ENCODE measurements at places on chromosomes 3 and 15.
A peak's percentile ranks its signal among the peaks of the same experiment; 100 is the strongest.

DNA sequence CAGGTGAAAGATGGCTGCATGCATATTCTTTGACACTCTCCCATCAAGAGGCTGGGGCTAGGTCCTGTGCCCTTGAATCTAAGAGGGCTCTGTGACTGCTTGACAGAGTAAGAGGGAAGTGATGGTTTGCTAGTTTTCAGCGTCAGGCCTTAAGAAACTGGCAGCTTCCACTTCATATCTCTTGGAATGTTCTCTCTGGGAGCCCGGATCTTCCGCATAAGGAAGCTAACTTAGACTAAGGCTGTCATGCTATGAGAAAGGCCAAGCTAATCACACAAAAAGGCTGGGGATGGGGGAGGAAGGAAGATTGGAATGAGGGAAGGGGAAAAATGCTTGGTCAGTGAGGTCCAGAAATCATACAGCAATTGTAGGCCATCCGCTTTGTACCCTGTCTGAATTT, 50.0 kb downstream of the MB21D2 start:
- no peak overlapping the region for H3K27ac ChIP-seq
- no peaks in the 10 kb centered on the region for H3K27me3 ChIP-seq
- no peak for DNase-seq
- H3K36me3 ChIP-seq: no peaks in the 10 kb centered on the region

DNA sequence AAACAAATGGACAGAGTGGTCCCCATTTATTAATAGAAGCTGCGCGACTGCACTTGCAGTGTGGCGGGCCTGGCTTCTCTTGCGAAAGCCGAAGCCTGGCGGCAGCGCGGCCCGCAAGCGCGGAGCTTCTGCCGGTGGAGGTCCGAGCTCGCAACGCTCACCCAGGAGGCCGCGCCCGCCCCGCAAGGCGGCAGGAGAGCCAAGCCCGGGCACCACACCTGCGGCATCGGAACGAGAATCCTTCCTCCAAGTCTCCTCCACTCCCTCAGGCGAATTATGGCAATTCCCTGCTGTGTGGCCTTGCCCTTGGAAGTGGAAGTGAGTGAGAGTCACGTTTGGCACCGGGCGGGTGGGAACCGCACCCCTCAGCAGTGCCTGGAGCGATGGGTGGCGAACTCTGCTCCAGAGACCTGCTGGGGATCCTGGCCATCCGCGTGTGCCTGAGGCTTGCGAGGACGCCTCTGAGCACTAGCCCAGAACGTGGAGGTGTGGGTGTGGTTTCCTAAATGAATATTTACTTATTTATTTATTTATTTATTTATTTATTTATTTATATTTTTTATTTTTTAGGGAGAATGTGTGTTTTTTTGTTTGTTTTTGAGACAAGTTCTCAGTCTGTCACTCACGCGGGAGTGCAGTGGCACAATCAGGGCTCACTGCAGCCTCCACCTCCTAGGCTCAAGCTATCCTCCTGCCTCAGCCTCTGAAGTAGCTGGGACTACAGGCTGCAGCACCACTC, 133.7 kb upstream of the UBE2E1 start:
- H3K27ac ChIP-seq: peak overlapping the region; percentile 36
- peak; percentile 45 for DNase-seq
- peaks cover 12% of the 10 kb centered on the region for H3K27me3 ChIP-seq
- peak overlapping the region; percentile 67 for H3K4me3 ChIP-seq

GRCh38 chr15:27514526-27514925, 543.5 kb downstream of the GABRG3 start:
- H3K36me3 ChIP-seq: no peaks in the 10 kb centered on the region
- no peak overlapping the region for H3K27ac ChIP-seq
- no peak overlapping the region for H3K4me3 ChIP-seq
- no peaks in the 10 kb centered on the region for H3K27me3 ChIP-seq
- DNase-seq: no peak
- H3K4me1 ChIP-seq: no peaks in the 10 kb centered on the region

- peaks cover 34% of the 10 kb centered on the region for H3K4me1 ChIP-seq
- no peak overlapping the region for H3K4me3 ChIP-seq
- H3K27me3 ChIP-seq: no peaks in the 10 kb centered on the region
- H3K27ac ChIP-seq: no peak overlapping the region
- DNase-seq: peak; percentile 53
- H3K36me3 ChIP-seq: no peaks in the 10 kb centered on the region
Measured at GRCh38 chr3:130826516-130827182, 67.2 kb upstream of the ATP2C1 start.

- H3K36me3 ChIP-seq: peaks cover 8% of the 10 kb centered on the region
- DNase-seq: no peak
- H3K4me3 ChIP-seq: no peak overlapping the region
- peaks cover 9% of the 10 kb centered on the region for H3K4me1 ChIP-seq
- H3K27ac ChIP-seq: no peak overlapping the region
- H3K27me3 ChIP-seq: no peaks in the 10 kb centered on the region
Measured at GRCh38 chr15:40974879-40975278, 21.6 kb downstream of the CHAC1 start.

- no peaks in the 10 kb centered on the region for H3K4me1 ChIP-seq
- H3K4me3 ChIP-seq: no peak overlapping the region
- no peak overlapping the region for H3K27ac ChIP-seq
- H3K36me3 ChIP-seq: no peaks in the 10 kb centered on the region
- DNase-seq: no peak
Measured at GRCh38 chr15:59825901-59826300, 136.8 kb upstream of the BNIP2 start.

GRCh38 chr15:65083262-65083701, 6.7 kb downstream of the KBTBD13 start:
- DNase-seq: no peak
- no peak overlapping the region for H3K27ac ChIP-seq
- no peaks in the 10 kb centered on the region for H3K36me3 ChIP-seq
- H3K27me3 ChIP-seq: peaks cover 54% of the 10 kb centered on the region
- peaks cover 13% of the 10 kb centered on the region for H3K4me1 ChIP-seq

DNA sequence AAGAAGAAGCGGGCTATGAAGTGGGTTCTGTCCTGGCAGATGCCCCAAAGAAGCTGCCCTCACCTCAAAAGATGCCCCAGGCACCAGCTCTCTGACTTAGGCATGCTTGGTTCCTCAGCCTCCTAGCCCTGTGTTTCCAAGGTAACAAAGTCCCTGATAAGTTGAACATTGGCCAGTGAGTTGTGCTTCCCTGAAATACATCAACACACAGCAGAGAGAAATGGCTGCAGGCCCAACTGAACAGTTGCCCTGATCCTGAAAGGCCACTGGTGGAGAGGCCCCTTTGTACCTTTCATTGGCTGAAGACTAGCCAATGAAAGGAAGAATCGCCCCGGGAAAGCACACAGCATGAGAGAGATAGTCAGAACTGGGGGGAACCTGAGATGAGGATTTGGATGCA, 169.9 kb upstream of the CTNNB1 start:
- no peak for DNase-seq
- no peak overlapping the region for H3K4me3 ChIP-seq
- peaks cover 15% of the 10 kb centered on the region for H3K27me3 ChIP-seq
- H3K27ac ChIP-seq: no peak overlapping the region
- H3K36me3 ChIP-seq: no peaks in the 10 kb centered on the region
- H3K4me1 ChIP-seq: peaks cover 5% of the 10 kb centered on the region

GRCh38 chr15:27932600-27932999, 166.5 kb downstream of the OCA2 start:
- no peak overlapping the region for H3K4me3 ChIP-seq
- H3K27ac ChIP-seq: no peak overlapping the region
- H3K36me3 ChIP-seq: no peaks in the 10 kb centered on the region
- H3K27me3 ChIP-seq: no peaks in the 10 kb centered on the region
- no peaks in the 10 kb centered on the region for H3K4me1 ChIP-seq
- no peak for DNase-seq

DNA sequence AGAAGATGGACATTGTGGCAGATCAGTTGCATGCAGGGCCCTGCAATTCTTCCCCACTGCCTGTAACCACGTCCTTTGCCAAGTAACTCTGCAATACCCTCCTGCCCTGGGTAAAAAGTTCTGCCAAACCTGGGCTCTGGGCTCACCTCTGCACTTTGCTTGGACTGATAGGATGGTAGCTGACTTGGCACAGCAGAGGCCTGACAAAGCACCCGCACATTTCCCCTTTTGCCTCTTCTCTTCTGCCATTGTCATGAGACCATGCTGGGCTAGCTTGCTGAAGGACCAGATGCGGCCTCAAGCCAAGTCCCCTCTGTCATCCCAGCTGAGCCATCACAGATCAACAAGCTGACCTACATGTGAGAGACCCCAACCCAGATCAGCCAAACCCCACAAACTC, 122.4 kb downstream of the SMAD6 start:
- no peaks in the 10 kb centered on the region for H3K27me3 ChIP-seq
- no peak overlapping the region for H3K4me3 ChIP-seq
- no peaks in the 10 kb centered on the region for H3K36me3 ChIP-seq
- H3K4me1 ChIP-seq: peaks cover 13% of the 10 kb centered on the region
- DNase-seq: no peak

DNA sequence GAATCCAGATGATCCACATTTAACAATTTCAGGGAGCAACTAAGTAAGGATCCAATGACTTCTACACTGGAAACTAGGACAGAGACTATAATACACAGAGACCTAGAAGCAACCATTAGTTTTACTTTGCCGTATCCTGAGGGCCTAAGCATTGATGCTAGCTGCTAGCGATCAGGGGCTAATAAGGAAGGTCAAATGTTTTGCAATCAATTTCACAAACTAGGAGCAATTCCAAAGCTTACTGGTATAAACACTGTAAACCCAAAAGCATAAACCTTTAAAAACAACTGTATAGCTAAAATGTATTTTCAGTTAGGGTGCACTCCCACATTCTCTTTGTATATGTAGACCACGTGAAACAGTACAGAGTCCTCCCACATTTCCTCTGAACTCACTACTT, 31.5 kb downstream of the FBN1 start:
- H3K4me3 ChIP-seq: no peak overlapping the region
- no peaks in the 10 kb centered on the region for H3K4me1 ChIP-seq
- no peaks in the 10 kb centered on the region for H3K27me3 ChIP-seq
- H3K36me3 ChIP-seq: no peaks in the 10 kb centered on the region
- H3K27ac ChIP-seq: no peak overlapping the region
- no peak for DNase-seq

- peak overlapping the region; percentile 94 for H3K27ac ChIP-seq
- H3K4me1 ChIP-seq: peaks cover 60% of the 10 kb centered on the region
- H3K36me3 ChIP-seq: peaks cover 16% of the 10 kb centered on the region
- peak overlapping the region; percentile 26 for H3K4me3 ChIP-seq
- DNase-seq: peak; percentile 69
- H3K27me3 ChIP-seq: no peaks in the 10 kb centered on the region
Measured at GRCh38 chr15:58731756-58732535, 17.6 kb downstream of the ADAM10 start.

- peaks cover 86% of the 10 kb centered on the region for H3K4me1 ChIP-seq
- peak overlapping the region; percentile 89 for H3K27ac ChIP-seq
- H3K36me3 ChIP-seq: peaks cover 18% of the 10 kb centered on the region
- no peaks in the 10 kb centered on the region for H3K27me3 ChIP-seq
- no peak overlapping the region for H3K4me3 ChIP-seq
Measured at GRCh38 chr3:174955513-174956016, 96.4 kb downstream of the NAALADL2 start.

GRCh38 chr15:100109486-100110035, 232.2 kb downstream of the ADAMTS17 start:
- H3K4me1 ChIP-seq: peaks cover 10% of the 10 kb centered on the region
- H3K27me3 ChIP-seq: no peaks in the 10 kb centered on the region
- no peak overlapping the region for H3K4me3 ChIP-seq
- no peak overlapping the region for H3K27ac ChIP-seq
- peaks cover 4% of the 10 kb centered on the region for H3K36me3 ChIP-seq

DNA sequence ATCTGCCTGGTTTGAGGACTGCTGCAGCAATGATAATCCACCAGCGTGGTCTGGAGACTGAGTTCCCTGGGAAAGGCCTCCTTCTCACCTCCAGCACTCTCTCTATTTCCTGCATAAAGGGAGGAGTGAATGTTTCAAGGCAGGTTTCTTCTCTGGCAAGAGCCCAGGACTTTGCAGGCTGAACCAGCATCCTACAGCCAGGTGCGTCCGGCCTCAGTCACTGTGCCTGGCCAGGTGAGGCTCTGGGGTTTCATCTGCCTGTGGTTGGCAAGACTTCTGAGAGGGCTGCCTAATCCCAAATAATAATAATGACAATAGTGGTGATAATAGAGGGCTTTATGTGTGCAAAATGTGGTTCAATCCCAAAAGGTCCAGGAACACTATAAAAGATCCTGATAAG, 269.0 kb upstream of the TBC1D5 start:
- H3K27ac ChIP-seq: no peak overlapping the region
- H3K4me3 ChIP-seq: no peak overlapping the region
- peaks cover 6% of the 10 kb centered on the region for H3K4me1 ChIP-seq
- no peak for DNase-seq
- H3K36me3 ChIP-seq: no peaks in the 10 kb centered on the region

- no peak overlapping the region for H3K27ac ChIP-seq
- no peak for DNase-seq
- H3K4me3 ChIP-seq: no peak overlapping the region
- H3K27me3 ChIP-seq: no peaks in the 10 kb centered on the region
- H3K36me3 ChIP-seq: no peaks in the 10 kb centered on the region
- H3K4me1 ChIP-seq: no peaks in the 10 kb centered on the region
Measured at GRCh38 chr3:84987706-84988504, 29.1 kb downstream of the CADM2 start.

GRCh38 chr3:60913474-60913873, 337.8 kb downstream of the FHIT start:
- no peaks in the 10 kb centered on the region for H3K27me3 ChIP-seq
- no peak overlapping the region for H3K27ac ChIP-seq
- H3K36me3 ChIP-seq: no peaks in the 10 kb centered on the region
- H3K4me3 ChIP-seq: no peak overlapping the region

DNA sequence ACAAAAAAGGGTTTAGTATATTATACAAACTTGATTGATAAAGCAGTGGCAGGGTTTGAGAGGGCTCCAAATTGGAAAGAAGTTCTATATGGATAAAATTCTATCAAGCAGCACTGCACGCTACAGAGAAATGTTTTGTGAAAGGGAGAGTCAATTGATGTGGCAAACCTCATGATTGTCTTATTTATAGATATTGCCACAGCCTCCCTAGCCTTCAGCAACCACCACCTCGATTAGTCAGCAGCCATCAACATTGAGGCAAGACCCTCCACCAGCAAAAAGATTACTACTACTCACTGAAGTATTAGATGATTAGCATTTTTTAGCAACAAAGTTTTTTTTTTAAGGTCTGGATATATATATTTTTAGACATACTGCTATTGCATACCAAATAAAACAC, 296.7 kb downstream of the CHST2 start:
- no peak for DNase-seq
- no peak overlapping the region for H3K4me3 ChIP-seq
- no peak overlapping the region for H3K27ac ChIP-seq
- no peaks in the 10 kb centered on the region for H3K4me1 ChIP-seq
- H3K27me3 ChIP-seq: no peaks in the 10 kb centered on the region
- H3K36me3 ChIP-seq: no peaks in the 10 kb centered on the region

GRCh38 chr3:13120289-13120927, 47.2 kb upstream of the IQSEC1 start:
- no peak overlapping the region for H3K27ac ChIP-seq
- no peak for DNase-seq
- H3K36me3 ChIP-seq: no peaks in the 10 kb centered on the region
- H3K27me3 ChIP-seq: peaks cover 81% of the 10 kb centered on the region

GRCh38 chr3:46135475-46135874, 72.6 kb downstream of the CCR1 start:
- H3K4me1 ChIP-seq: no peaks in the 10 kb centered on the region
- DNase-seq: no peak
- H3K36me3 ChIP-seq: no peaks in the 10 kb centered on the region
- H3K27ac ChIP-seq: no peak overlapping the region
- no peak overlapping the region for H3K4me3 ChIP-seq

- H3K27me3 ChIP-seq: peaks cover 30% of the 10 kb centered on the region
- H3K27ac ChIP-seq: no peak overlapping the region
Measured at GRCh38 chr15:43239732-43240491, 19.1 kb upstream of the EPB42 start.

All from Calu3 (cell line).